Activated CD4-positive, alpha-beta T cell treated with anti-CD3 and anti-CD28 coated beads for 1 hour (primary cell): ENCODE measurements at places on chromosomes 16 and 17.

GRCh38 chr16:19290860-19291259, 5.3 kb downstream of the CLEC19A start:
- no peak for DNase-seq

GRCh38 chr17:47729476-47729875, 3.6 kb upstream of the TBX21 start:
- no peak for DNase-seq

DNA sequence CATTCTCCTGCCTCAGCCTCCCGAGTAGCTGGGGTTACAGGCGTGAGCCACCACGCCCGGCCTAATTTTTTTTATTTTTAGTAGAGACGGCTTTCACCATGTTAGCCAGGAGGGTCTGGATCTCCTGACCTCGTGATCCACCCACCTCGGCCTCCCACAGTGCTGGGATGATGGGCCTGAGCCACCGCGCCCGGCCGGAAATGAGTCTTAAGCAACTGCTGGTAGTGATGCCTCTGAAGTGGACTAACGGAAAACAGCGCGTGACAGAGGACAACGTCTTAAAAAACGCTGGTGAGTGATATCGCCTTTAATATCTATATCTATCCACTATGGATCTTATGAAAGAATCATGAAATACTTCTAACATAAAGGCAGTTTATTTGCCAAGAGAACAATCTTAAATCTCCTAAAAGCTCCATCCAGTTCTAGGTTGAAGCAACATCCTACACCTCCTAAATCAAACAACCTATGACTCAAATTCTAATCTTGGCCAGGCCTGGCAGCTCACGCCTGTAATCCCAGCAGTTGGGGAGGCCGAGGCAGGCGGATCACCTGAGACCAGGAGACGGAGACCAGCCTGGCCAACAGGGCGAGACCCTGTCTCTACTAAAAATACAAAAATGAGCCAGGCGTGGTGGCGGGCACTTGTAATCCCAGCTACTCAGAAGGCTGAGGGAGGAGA, 69.8 kb downstream of the NXN start:
- no peak for DNase-seq

GRCh38 chr16:9258423-9259051, 167.1 kb downstream of the HAPSTR1 start:
- DNase-seq: no peak

DNA sequence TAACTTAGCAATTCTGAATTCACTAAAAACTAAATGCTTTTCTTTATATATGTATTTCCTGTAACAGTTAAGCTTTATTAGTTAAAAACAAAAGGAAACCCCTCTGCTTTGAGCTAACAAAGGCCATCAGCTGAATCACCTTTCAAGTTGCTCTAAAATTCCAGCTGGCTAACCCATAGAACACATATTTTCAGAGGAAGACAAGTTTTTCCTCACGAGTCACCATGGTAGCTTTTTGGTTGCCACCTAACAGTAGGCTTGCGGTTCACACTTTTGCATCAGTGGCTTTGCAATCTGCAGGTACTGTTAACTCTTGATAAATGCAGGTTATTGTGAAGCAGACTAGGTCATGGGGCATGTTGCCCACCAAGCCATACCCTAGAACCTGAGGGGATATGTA, 57.6 kb upstream of the IRX5 start:
- DNase-seq: no peak

GRCh38 chr16:17972460-17972943, 364.0 kb downstream of the NPIPA8 start:
- no peak for DNase-seq

DNA sequence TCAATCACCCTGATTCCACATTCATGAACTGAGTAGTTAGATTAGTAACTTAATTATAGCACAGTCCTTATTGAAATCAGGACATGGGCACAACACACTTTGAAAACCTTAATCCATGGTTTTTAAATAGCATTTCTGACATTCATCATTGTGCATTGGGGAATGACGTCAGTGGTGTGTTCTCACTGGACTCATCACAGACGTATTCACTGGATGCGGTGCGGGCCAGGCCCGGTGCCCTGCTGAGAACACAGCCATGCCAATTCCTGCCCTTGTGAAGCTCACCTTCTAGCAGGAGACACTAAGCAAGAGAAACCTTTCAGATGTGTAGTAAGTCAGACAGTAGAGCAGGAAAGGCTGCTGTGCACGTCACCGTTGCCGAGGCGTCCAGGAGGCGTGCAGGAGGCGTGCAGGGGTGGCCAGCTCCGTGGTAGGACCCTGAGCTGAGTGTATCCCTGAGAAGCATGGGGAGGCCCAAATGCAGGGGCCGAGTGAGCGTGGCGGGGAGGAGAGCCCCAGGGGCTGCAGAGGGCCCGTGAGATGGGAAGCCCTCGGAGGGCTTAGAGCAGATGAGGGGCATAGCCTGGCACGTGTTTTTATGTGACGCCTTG, 12.9 kb downstream of the BANP start:
- DNase-seq: no peak

GRCh38 chr17:7260651-7261378, 1.5 kb downstream of the CLDN7 start:
- DNase-seq: peak; percentile 25

DNA sequence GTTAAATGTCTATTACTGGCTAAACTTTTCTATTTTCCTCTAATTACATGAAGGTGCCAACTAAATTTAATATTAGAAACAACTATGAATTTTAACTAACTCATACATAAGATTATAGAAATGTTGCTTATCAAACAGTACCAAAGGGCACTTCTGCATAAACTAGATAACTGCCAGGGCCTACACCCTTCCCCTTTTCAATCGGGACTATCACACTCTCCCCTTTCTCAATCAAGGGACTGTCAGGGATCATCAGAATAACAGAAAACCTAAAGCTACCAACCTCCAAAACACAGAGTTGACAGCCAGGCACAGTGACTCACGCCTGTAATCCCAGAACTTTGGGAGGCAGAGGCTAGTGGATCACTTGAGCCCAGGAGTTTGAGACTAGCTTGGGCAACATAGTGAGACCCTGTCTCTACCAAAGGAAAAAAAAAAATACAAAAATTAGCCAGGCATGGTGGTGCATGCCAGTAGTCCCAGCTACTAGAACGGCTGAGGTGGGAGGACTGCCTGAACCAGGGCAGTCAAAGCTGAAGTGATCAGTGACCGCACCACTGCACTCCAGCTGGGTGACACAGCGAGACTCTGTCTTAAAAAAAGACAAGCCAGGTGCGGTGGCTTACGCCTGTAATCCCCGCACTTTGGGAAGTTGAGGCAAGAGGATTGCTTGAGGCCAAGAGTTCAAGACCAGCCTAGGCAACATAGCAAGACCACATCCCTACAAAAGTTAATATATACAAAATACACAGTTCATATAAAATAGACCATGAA, 3.2 kb upstream of the PHLPP2 start:
- DNase-seq: no peak

GRCh38 chr16:66516808-66517585, 32.9 kb downstream of the TK2 start:
- peak; percentile 45 for DNase-seq

- no peak for DNase-seq
These were observed 534 bp downstream of the PRSS36 start for GRCh38 chr16:31149332-31149731.

DNA sequence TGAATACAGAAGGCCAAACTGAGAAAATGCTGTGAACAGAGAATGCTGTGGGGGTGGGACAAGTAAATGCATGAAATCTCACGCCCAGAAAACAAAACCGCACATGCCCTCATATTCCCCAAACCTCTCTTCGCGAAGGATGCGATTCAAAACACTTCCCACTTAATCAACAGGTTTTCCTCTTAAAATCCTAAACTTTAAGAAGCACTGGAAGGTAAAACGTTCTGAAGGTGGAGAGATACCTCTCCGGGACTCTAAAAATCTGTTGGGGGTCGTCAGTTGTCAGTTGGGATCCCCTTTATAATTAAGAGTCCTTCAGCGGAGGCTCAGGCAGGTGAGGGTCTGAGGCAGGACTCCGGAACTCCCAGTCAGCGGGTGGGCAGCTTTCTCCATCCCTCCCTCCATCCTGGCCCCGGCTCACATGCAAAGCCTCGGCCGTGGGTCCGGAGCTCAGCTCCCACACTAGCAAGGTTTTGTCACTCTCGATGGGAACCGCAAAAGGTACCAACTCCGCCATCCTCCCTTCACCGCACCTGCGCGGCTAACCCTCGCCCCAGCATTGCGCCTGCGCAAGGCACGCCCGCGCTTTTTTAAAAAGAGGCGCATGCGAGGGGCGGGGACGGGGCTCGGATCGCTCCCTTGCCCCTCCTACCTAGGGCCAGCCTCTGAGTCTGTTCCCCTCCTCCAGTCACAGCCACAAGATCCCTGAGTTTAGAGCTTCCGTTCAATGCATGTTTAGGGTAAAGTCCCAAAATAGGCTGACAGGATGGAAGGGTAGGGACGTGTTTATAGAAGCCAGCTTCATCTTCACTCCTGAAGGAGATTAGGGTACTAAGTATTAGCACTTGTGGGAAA, at the start of gene RDM1:
Gene RDM1, minus strand, starts transcription at position 563 of the 855 bp plus-strand sequence. Its CDS starts 46 bp downstream, at position 517.
- peak; percentile 60 for DNase-seq
